ENCODE measurements at places on chromosomes 5 and 9.

- peak; percentile 7 for DNase-seq
Observed at GRCh38 chr5:58498340-58498942, 7.2 kb downstream of the GAPT start.

DNA sequence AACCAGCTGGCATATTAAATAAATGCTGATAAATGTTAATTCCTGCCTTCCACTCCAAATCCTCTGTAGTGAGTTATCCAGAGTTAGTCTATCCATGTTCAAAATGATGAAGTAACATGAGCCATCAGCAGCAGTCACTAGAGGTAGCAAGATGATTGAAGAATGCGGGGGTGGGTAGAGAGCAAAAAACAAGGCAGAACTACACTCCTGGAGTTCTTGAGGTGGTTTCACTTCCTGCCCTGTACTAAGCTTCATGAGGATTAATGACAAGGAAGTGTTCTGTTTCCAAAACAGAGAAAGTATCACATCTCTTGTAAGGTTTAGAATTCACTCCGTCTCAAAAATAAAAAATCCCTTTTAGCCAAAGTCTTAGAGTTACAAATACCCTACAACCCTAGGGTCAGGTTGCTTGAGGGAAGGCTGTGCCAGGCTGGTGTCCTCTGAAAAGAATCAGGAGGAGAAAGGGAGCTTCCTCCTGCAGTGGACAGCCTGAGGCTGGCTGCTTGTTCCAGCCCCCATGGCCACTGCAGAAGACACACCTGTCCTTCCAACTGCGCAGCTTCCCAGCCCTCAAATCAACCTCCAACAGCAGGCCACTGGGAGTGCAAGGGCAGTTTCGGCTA lies 180.2 kb downstream of the DENND1A start:
- DNase-seq: no peak

- no peak for DNase-seq
Observed at GRCh38 chr5:127876384-127876783, 173.2 kb downstream of the CCDC192 start.

GRCh38 chr5:38341056-38341455 lies 82.7 kb downstream of the EGFLAM start:
- no peak for DNase-seq

GRCh38 chr9:72041775-72042194 lies 18.6 kb downstream of the C9orf57 start:
- DNase-seq: no peak

GRCh38 chr9:133706307-133707050 lies 31.7 kb downstream of the SARDH start:
- no peak for DNase-seq

DNA sequence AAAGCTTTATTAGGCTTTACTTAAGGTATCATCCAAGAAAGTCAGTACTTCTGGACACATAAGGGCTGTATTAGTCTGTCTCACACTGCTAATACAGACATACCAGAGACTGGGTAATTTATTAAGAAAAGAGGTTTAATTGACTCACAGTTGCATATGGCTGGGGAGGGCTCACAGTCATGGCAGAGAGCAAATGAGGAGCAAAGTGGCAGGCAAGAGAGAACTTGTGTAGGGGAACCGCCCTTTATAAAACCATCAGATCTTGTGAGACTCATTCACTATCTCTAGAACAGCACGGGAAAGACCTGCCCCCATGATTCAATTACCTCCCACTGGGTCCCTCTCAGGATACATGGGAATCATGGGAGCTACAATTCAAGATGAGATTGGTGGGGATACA lies 49.2 kb upstream of the SLC44A1 start:
- DNase-seq: no peak

DNA sequence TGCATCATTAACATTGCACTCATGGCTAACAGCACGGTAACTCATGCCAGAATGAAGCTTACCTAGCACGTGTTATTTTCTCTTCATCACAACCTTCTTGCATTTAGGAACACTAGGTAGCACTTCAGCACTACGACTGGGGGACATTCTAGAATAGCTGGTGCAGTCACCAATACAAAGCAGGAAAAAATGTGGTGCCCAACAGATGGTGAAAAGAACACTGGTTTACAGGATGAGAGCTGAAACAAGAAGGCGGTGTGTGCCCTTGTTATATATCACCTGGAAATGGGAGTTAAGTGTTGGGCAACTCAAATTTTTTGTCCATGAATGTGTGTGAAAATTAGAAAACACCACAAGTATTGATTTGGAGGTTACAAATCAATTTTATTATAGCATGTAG lies 30.0 kb downstream of the GALNT12 start:
- DNase-seq: no peak

GRCh38 chr5:154737667-154738320 lies 17.4 kb upstream of the LARP1 start:
- no peak for DNase-seq

- DNase-seq: no peak
Observed at GRCh38 chr5:170429014-170429413, 39.8 kb upstream of the KCNMB1 start.

- no peak for DNase-seq
Observed at GRCh38 chr9:95459851-95460517, 56.8 kb downstream of the PTCH1 start.

DNA sequence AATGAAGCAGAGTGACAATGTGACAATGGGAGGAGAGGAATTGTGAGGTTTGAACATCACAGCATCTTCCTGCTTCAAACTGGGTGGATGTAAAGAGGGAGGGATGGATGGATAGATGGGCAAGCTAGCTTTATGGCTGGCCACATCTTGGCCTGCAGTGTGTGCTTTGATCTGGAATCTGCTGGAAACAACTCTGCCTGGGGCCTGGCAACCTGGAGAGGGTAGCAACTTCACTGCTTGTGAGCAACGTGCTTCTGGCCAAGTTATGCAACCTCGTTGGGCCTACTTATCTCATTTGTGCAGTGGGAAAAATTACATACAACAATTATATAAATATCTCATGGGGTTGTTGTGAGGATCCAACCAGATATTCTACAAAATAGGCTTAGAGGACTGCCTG lies 5.3 kb downstream of the IL9 start:
- DNase-seq: no peak

- DNase-seq: no peak
Observed at GRCh38 chr5:74556006-74556405, 84.5 kb downstream of the ENC1 start.

DNA sequence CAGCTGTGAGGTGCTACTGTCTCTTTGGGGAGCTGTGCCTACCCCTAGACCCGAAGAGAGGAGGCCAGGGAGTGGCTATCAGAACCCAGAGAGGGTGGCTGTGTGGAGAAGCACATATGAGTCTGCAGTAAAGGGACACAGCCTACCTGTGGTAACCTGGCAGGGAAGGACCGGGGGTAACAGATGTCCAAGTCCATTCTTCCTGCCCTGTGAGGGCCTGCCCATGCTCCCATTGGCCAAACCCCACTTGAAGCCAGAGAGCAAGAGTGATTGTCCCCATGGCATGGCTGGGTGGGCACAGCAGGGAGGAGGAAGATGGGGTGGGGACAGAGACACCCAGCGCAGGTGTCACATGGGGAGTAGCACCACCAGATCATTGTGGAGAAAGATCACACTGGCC lies 39.3 kb downstream of the BOD1 start:
- no peak for DNase-seq

DNA sequence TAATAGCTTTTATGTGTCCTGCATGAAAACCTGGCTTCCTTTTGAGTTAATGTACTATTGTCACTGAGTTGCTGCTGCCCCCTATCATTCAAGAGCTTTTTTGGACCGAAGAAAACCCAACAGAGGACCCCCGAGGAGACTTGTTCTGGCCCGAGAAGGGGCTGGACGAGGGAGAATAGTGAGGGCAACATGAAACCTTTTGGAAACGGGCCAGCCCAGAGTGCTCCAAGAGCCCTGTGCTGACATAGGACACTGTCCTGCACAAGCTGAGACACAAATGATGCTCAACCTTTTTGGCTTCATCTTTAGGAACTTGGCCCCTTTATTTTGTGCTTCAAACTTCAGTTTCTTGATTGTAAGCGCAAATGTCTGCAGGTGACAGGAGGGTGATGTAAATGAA lies 4.0 kb upstream of the GADD45G start:
- no peak for DNase-seq

- DNase-seq: no peak
Observed at GRCh38 chr5:53922508-53923498, 362.4 kb downstream of the NDUFS4 start.

- no peak for DNase-seq
Observed at GRCh38 chr5:13698885-13699284, 245.6 kb downstream of the DNAH5 start.

- DNase-seq: no peak
Observed at GRCh38 chr9:8364026-8364752, 564.6 kb upstream of the DMAC1 start.

GRCh38 chr5:151202381-151203139 lies 21.3 kb downstream of the CCDC69 start:
- DNase-seq: peak; percentile 61

DNA sequence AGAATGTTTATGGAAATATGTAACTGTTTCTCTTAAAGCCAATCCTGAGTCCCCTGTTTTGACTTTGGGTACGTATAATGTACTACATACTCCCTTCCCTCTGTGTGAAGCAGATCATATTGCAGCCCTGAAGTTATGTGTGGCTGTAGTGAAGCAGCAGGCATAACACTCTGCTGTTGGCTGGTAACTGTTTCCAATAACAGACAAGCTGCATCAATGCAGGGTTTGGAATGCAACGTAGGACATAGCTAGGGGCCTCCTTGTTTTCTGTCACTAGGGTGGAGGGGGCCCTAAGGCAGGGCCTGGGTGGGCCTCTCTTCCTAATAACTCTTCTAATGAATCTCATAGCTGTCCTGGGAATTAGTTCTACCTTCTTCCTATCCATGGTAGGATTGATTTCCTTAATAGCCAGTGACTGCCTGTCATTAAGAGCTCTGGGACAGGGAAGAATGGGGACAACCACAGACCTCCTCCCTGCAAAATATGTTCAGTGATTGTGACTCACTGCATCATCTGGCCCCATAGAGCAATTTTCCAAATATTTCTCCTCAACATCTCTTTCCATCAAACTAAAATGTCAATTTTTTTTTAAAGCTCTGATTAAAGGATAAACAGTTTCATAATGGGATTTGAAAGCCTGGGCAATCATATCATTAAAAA lies 129.6 kb upstream of the HMHB1 start:
- no peak for DNase-seq

GRCh38 chr5:127840198-127840524 lies 137.0 kb downstream of the CCDC192 start:
- no peak for DNase-seq

GRCh38 chr5:68182094-68182493 lies 33.5 kb upstream of the PIK3R1 start:
- DNase-seq: no peak

- DNase-seq: no peak
Observed at GRCh38 chr9:6656614-6657300, 11.2 kb upstream of the GLDC start.

GRCh38 chr9:112921549-112921948 lies 30.9 kb upstream of the SLC46A2 start:
- DNase-seq: peak; percentile 39

GRCh38 chr9:94643176-94643575 lies 3.9 kb upstream of the FBP1 start:
- no peak for DNase-seq

DNA sequence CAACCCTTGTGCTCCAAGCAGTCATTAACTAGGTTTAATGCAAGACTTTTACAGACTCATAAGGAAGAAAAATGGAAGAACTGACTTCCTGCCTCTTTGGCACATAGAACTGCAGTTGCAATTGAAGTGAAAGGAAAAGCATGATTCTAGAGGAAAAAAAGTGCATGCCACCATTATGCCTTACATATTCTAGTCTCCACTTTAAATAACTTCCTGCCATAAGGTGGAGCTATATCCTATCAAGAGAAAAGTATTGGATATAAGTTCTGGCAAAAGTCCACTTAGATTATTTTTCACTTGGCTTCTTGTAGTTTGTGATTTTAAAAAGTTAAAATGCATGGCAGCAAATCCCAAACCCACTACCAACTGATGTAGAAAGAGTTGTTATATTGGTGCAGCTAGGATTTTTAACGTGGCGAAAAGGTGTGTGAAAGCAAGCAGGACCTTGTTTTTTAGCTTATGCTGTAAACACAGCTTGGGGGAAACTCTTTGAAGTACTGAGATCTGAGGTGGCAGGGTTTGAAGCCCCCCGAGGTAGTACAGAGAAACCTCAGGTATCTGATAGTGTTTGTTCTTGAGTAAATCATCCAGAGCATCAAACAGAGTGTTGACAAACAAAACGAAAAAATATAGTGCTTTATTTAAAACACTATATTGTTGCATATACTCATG lies 117.9 kb downstream of the ANXA1 start:
- DNase-seq: peak; percentile 73

GRCh38 chr9:121814594-121814993 lies 163.2 kb downstream of the DAB2IP start:
- DNase-seq: no peak

GRCh38 chr5:157859227-157859575 lies 256 bp upstream of the CLINT1 start:
- DNase-seq: no peak

DNA sequence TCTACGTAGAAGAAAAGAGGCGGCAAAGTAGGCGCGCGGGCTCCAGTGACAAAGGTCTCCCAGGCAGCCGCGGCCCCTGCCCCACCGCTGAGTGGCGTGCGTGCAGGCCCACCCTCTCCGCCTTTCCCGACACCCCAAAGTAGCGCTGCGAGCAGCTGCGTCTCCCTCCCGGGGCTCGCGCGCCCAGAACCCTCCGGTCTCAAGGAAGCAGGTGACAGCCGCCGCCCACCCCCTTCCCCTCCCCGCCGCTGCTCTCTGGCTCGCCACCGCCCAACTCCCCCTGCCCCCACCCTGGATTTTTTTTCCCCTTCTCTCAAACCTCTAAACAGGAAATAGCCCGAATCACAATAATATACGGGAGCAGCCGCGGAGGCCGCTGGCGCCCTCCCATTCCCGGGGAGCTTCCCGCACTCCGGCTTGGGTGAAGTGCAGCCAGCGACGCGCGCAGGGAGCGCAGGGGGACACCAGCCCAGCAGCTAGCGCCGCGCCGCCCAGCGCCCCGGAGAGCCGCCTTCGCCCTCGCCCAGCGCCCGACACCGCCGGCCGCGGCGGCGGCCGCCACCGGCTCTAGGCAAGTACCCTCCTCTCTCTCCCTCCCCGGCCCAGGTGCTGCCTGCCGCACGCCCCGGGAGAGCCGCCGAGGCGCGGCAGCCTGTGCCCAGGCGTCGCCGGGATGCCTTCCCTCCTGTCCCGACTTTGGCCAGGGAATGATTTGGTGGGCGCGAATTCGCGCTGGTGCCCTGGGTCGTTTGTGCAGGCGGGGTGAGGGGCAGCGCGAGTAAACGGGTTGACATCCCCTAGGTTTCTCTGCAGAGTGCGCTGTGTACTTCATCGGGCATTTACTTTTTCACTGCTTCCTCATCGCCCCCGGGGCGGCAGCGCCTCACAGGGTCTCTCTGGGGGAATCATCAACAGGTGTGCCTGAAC lies 52.7 kb upstream of the TJP2 start:
- DNase-seq: peak; percentile 42

DNA sequence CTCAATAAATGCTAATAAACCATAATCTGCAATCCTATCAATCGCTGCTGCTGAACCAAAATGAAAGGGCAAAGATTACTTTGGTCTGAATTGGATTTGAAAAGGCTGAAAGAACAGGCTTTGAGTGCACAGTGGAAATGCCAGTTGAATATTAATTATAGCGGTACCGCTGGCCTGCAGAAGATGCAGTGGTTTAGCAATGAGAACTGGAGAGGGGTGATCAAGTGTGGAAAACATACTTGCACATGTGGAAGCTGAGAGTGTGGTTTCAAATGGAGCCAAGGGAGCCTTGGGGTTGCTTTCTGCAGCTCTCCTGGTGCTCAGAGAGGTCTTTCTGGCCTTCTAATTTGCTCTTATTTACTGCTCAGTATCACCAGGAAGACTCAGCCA lies 133.9 kb downstream of the PTTG1 start:
- DNase-seq: no peak

- DNase-seq: no peak
Observed at GRCh38 chr5:123558762-123559433, 46.9 kb downstream of the CSNK1G3 start.

GRCh38 chr5:54676481-54677340 lies 159.2 kb downstream of the SNX18 start:
- no peak for DNase-seq

Data from HCEC 1CT (cell line).